Daoy (cell line): ENCODE measurements at places on chromosomes 2 and 18.

DNA sequence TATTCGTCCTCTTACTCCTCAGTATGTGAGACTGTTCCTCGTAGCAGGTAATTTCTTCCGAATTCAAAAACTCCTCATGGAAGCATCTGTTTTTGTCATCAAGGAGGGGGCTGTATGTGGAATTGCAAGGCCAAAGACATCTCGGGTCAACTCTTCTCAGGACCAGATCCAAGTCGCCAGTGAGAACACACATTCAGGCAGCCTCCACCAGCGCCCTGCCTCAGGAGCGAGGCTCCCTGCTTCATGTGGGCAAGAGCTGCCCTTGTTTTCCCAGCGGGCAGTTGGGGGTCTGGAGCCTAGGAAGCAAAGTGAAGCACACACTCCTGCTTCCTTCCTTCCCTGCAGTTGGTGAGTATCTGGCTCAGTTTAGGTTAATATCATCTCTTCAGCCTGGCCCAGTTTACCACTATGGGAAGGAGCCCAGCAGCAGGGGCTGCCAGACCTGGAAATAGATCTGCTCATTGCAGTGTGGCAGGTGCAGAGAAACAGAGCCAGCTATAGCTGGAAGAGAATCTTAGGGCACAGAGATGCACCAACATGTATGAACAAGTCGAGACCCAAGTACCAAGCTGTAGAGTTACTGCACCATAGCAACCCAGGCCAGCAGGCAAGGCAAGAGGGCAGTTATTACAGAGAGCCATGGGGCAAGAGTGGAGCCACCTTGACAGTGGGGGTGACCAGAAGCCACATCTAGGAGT, 25.3 kb downstream of the TMEM127 start:
- no peak for DNase-seq

GRCh38 chr2:156380117-156380645, 47.7 kb upstream of the NR4A2 start:
- DNase-seq = no peak

DNA sequence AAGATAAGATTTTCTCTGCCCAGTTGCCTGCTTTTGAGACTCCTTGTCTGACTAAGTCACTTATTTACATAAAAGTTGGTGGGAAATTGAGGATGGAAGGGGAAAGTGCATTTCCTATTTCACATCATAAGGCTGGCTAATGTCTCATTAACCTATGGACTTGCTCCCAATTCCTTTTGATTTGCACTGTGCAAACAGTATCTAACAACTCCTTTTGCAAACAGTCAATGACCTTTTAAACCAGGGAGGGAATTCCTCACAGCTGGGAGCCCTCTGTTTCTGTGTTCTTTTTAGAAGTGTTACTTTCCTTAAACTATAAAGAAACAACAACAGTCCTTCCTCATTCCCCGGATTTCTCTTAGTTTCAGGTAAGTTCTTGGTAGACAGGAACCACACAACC, 272.8 kb downstream of the RND3 start:
- DNase-seq = no peak

GRCh38 chr18:13300796-13301195, 82.2 kb downstream of the LDLRAD4 start:
- no peak for DNase-seq

DNA sequence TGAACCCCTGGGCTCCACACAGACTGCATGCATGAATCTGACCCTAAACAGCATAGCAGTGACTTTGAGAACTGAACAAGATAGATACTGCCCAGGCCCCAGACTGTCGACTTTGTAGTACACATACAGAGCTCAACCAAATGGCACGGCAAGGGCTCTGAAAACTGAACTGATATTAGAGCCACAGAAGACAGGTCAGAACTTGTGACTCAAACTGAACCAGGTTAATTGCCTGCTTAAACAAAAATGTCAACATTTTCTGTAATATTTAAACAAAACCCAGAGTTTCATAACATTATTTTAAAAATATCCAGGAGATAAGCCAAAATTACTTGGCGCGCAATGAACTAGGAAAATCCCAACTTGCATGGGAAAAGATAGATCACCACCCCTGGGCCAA, 260.3 kb downstream of the TPGS2 start:
- DNase-seq = no peak

- peak; percentile 67 for DNase-seq
Measured at GRCh38 chr2:103435010-103435409, 673.2 kb downstream of the TMEM182 start.

- no peak for DNase-seq
Measured at GRCh38 chr2:81195774-81196382, 891.3 kb upstream of the LRRTM1 start.

GRCh38 chr2:240714747-240715725, 23.4 kb downstream of the AQP12A start:
- no peak for DNase-seq

GRCh38 chr2:46870051-46870839, 45.4 kb downstream of the MCFD2 start:
- no peak for DNase-seq

DNA sequence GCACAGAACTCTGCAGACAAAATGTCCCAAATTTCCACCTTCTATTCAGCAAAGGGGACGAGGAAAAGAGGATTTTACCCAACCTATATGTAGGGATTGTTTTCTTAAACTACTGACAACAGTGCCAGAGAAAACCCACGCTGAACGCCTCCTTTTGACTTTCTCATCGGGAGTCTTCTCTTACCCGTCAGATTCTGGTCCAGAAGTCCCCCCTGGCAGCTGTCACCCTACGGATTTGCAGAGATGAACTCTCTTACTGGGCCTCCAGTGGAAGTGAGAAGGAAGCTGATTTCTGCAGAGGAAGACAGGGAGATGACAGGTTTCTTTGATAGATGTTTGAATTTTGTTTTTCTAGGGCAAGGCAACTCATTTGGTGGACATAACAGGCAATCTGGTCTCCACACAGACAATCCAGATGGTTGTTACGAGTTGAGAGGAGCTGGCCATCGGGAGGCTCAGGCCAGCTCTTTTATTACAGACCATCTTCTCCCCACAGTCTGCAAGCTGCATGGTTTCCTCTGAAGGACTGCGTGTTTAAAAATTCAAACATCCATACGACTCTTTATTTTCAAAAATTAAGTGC, 804.3 kb downstream of the RNF144A start:
- DNase-seq = no peak

DNA sequence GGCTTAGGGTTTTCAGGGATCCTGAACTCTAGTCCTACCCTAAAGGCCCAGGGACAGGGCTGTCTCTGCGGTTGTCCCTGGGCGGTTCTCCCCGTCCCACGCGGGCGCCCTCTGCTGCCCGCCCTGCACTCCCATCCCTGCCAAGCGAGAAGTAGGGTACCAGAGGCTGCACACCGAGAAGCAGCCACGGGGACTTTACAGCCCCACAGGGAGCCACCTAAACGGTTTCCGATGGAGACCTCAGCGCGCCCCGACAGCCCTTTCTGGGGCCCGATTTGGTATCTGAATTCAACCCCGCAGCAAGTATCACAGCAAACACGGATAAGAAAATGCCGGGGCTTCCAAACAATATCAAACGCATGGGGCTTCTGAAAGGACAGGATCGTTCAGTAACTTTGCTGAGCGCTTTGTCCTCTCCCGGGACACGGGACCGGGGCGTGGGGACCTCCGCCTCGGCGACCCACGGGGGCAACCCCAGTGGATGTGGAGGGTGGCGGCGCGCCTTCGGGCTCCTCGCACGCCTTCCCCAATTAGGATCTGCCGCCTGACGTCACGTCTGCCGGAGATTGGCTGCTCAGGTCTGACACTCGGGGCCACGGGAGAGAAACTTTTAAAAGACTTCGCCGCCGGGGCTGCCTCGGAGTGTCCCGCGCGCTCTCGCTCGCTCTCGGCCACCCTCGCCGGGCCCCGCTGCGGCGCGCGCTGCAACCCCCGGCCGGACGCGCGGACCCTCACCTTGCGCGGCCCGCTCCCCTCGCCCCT, at the start of gene LTBP1:
Gene LTBP1 (plus strand): TSS at position 640 of the 762 bp plus-strand sequence. CDS start 372 bp downstream, outside the sequence.
- peak; percentile 81 for DNase-seq

DNA sequence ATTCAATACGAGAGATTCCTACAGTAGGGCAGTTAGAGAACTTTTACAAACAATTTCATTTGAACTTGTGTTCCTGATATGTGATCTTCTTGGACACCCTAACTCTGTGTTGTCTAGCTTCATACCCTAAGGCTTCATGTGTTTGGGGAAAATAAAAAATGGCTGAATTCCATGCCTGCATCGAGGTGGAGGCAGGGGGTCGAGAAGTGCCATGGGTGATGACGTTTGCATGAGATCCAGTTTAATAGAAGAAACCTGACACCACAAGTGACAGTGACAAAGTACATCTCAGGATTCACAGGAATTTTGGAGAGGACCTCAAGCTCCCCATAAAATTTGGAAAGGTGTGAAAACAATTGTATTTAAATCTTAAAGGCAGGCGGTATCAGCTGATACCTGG, 169.2 kb upstream of the NABP1 start:
- DNase-seq = no peak

- DNase-seq = no peak
Measured at GRCh38 chr2:173300458-173300857, 54.2 kb upstream of the CDCA7 start.

GRCh38 chr2:153667475-153667874, 188.9 kb upstream of the RPRM start:
- no peak for DNase-seq

GRCh38 chr2:150485114-150485870, 2.2 kb downstream of the RND3 start:
- peak; percentile 74 for DNase-seq

- no peak for DNase-seq
Measured at GRCh38 chr18:32104516-32104915, 12.8 kb downstream of the RNF138 start.

DNA sequence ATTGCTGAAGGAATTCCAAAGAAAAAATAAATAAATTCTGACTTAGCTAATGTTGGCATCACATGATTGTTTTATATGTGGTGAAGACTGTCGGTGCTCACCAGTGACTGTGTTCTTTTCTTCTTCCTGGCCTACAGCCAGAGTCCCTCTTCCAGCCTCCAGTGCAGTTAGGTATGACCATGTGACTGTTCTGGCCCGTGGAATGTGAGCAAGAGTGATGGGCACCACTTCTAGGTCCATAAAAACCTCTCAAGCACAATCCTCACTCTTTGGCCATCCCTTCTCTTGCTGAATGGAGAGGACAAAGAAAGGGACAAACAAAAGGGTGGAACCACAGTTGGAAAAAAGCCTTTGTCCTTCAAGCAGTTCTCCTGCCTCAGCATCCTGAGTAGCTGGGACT, 39.0 kb upstream of the BMPR2 start:
- no peak for DNase-seq

- DNase-seq = peak; percentile 32
Measured at GRCh38 chr18:75407468-75408437, 19.8 kb downstream of the SMIM21 start.

DNA sequence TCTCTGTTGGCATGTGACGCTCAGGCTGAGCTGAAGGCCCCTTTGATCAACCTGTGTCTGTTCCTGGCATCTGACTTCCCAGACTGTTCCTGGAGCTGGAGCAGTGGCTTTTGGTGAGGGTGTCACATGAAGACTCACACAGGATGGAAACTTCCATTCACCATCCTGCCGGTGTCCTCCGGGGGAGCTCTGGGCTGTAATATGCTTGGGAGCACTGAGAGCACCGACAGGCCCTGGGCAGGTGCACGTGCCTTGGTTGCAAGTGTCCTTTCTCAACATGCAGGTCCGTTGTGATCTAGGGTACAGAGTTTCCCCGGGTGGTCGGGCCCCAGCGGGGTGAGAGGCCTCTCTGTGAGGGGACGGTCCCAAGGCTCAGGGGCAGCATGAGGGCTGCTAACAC, 24.8 kb upstream of the GBX2 start:
- no peak for DNase-seq

- peak; percentile 29 for DNase-seq
Measured at GRCh38 chr2:233593201-233593600, 24.2 kb upstream of the UGT1A8 start.

DNA sequence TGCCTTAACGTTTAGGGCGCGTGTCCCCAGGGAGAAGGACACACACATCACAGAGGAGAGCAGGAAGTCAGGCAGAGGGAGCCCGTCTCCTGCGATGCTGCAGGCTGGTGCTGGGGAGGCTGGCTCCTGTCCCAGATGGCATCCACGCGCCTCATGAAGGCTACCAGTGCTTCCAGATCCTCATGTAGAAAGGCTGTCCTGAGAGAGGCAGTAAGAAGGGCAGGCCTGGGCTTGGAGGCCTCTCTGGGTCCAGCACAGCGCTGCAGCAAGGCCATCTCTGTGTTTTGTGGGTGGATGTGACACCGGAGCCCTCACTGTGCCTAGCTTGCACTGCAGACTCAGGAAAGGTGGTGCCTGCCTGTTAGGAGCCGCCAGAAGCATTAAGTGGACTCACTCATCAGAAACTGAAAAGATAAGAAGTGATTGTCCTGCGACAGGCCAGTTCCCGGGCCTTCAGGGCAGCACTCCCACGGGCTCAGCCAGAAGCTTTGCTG, 62.7 kb downstream of the FAM168B start:
- no peak for DNase-seq

DNA sequence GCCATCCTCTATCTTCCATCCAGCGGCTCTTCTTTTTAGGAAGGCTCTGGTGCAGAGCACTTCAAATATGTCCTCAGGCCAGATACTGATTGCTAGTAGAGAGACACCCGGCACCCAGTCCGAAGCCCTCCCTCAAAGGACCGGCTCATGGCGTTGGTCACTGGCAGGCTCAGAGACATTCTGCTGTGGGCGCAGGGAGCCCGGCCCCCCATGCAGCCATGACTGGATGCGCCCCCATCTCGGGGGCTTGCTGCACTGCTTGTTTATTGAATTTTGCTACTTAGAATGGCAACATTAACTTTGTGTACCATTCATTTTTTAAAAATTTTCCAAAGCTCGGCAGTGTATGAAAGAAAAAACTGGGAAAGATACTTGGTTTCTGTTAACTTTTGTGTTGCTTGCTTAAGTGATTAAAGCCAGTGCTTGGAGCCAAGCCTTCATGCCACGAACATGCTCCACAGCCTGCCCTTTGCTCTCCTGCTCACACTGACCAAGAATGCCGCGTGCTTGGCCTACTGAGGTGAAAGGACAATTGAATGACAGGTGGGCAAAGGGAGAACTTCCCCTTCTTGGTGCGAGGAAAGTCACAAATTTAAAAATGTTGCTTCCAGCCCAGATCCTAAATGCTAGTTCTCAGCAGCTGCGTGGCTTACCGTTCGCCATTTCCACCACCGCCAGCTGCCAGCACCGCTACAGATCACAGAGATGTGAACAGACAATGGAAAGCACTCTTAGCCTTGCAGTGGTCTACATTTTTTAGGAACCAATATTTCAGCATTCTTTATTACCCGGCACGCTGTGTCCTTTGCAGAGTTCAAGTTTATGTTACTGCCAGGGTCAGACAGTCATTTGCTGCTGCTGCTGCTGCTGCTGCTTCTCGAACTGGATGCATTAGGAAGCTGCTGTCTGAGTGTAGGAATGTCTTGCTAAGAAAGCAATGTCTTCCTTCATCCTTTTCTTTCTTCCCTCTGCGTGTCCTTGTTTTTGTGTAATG, 76.7 kb downstream of the FAM210A start:
- DNase-seq = no peak

DNA sequence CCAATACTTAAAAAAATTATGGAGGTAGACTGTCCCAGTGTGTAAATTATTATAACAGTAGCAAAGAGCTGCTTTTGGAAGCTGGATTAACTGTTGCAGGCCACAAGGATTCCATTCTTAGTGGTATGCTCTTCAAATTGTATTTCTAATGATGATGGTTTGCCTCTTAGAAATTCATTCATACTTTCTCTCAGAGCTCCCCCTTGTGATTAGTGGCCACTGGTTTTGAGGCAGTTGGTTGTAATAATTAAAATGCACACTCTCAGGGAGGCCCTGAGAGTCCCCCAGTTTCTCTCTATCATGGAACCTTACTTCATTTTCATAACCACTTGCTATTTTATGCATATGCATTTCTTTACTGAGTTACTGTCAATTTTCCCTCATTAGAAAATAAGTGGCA, 122.5 kb downstream of the PLA2R1 start:
- no peak for DNase-seq

- no peak for DNase-seq
Measured at GRCh38 chr18:69596345-69596744, 195.7 kb downstream of the DOK6 start.
